Esophagus muscularis mucosa (tissue), 4 donors: ENCODE measurements at places on chromosomes 13 and 19. TPM values are rescaled to one million over a fixed set of nuclear protein-coding genes. Genes with fewer than 3 reads are reported as not detected.
A peak's percentile ranks its signal among the peaks of the same experiment; 100 is the strongest.

- H3K4me3 ChIP-seq: no peak overlapping the region
- H3K27me3 ChIP-seq: no peaks in the 10 kb centered on the region
- H3K36me3 ChIP-seq: no peaks in the 10 kb centered on the region
- H3K4me1 ChIP-seq: peaks cover 78% of the 10 kb centered on the region
- no peak for DNase-seq
- peak overlapping the region; percentile 47 for H3K27ac ChIP-seq
These were observed 6.8 kb downstream of the ELL start for GRCh38 chr19:18514800-18515682.

GRCh38 chr19:40284251-40284500, 969 bp downstream of the AKT2 start:
- H3K4me1 ChIP-seq: peaks cover 49% of the 10 kb centered on the region
- H3K27me3 ChIP-seq: no peaks in the 10 kb centered on the region
- H3K4me3 ChIP-seq: peak overlapping the region; percentile 90
- H3K27ac ChIP-seq: peak overlapping the region; percentile 97
- no peak for DNase-seq

GRCh38 chr19:33254245-33254824, 28.7 kb upstream of the SLC7A10 start:
- H3K36me3 ChIP-seq: no peaks in the 10 kb centered on the region
- no peaks in the 10 kb centered on the region for H3K4me1 ChIP-seq
- H3K27ac ChIP-seq: no peak overlapping the region

GRCh38 chr19:7534531-7535046, 928 bp upstream of the PNPLA6 start:
- peak overlapping the region; percentile 90 for H3K4me3 ChIP-seq
- peak; percentile 95 for DNase-seq
- peaks cover 19% of the 10 kb centered on the region for H3K36me3 ChIP-seq
- peaks cover 23% of the 10 kb centered on the region for H3K4me1 ChIP-seq
- peak overlapping the region; percentile 90 for H3K27ac ChIP-seq
- H3K27me3 ChIP-seq: no peaks in the 10 kb centered on the region

DNA sequence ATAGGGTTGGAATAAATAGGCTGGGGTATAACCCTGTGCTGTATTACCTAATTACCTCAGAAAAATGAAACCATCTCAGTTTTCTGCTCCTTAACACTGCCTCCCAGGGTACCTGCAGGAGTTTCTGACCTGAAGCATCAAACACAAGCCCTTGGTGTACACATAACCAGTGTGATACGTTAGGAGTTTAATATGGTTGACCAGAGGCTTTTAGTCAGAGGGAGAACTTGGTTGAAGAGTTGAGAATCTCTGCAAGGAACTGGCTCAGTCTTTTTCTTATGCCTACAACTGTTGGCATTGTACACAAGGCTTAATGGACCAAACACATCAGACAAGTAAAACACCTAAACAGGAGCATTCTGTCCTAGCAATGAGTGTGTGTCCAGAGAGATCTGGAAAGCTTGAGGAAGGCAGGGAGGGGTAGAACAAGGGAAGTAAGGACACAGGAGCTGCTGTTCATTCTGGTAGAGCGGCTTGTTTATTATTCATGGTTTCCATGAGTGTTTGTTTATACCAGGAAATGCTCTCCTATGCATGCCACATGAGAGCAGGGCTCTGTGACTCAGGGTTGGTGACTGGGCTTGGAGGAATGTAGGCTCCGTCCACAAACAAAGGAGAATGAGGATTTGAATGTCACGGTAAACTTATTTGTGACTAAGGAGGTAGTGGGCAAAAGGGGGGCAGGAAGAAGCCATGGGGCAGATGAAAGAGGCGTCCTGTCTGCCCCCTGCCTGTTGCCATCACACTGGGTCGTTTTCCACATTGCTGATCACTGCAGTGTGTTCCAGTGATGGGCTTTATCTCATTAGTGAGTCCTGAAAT, 11.9 kb upstream of the SPATA13 start:
- H3K27ac ChIP-seq: peak overlapping the region; percentile 3
- no peak for DNase-seq
- H3K27me3 ChIP-seq: no peaks in the 10 kb centered on the region
- H3K4me1 ChIP-seq: no peaks in the 10 kb centered on the region

DNA sequence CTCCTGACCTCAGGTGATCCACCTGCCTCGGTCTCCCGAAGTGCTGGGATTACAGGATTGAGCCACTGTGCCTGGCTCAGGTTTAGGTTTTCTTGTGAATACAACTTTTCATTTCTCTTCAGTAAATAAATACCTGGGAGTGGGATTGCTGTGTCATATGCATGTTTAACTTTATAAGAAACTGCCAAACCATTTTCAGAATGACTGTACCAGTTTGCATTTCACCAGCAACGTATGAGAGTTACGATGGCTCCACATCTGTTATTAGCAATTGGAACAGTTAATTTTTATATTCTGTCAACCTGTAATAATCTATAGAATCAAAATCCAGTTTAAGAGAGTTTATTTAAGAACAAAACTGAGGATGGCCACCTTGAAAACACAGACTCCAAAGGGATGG, 52.2 kb downstream of the TEX26 start:
- H3K4me3 ChIP-seq: no peak overlapping the region
- DNase-seq: peak; percentile 26
- no peaks in the 10 kb centered on the region for H3K4me1 ChIP-seq

GRCh38 chr19:7773841-7774240, 10.8 kb downstream of the CLEC4M start:
- H3K27ac ChIP-seq: no peak overlapping the region
- no peak overlapping the region for H3K4me3 ChIP-seq
- H3K36me3 ChIP-seq: no peaks in the 10 kb centered on the region
- DNase-seq: no peak

GRCh38 chr13:49146950-49147355, 73.2 kb upstream of the MLNR start:
- peaks cover 7% of the 10 kb centered on the region for H3K36me3 ChIP-seq
- no peaks in the 10 kb centered on the region for H3K4me1 ChIP-seq
- H3K27ac ChIP-seq: peak overlapping the region; percentile 23
- no peak for DNase-seq
- no peaks in the 10 kb centered on the region for H3K27me3 ChIP-seq
- H3K4me3 ChIP-seq: no peak overlapping the region

- DNase-seq: no peak
- H3K36me3 ChIP-seq: peaks cover 45% of the 10 kb centered on the region
- peak overlapping the region; percentile 38 for H3K4me3 ChIP-seq
- peaks cover 46% of the 10 kb centered on the region for H3K4me1 ChIP-seq
These were observed 3.1 kb upstream of the CTXN1 start for GRCh38 chr19:7928741-7929701.

- peaks cover 80% of the 10 kb centered on the region for H3K36me3 ChIP-seq
- no peak overlapping the region for H3K4me3 ChIP-seq
- H3K27ac ChIP-seq: no peak overlapping the region
These were observed 6.1 kb downstream of the SMG9 start for GRCh38 chr19:43748685-43749084.

GRCh38 chr13:76350399-76350798, 535.8 kb downstream of the KCTD12 start:
- H3K27ac ChIP-seq: no peak overlapping the region
- no peak for DNase-seq
- H3K4me3 ChIP-seq: no peak overlapping the region
- H3K4me1 ChIP-seq: no peaks in the 10 kb centered on the region
- no peaks in the 10 kb centered on the region for H3K27me3 ChIP-seq

- no peak overlapping the region for H3K27ac ChIP-seq
- no peak for DNase-seq
- no peak overlapping the region for H3K4me3 ChIP-seq
- peaks cover 59% of the 10 kb centered on the region for H3K4me1 ChIP-seq
- no peaks in the 10 kb centered on the region for H3K27me3 ChIP-seq
- H3K36me3 ChIP-seq: peaks cover 28% of the 10 kb centered on the region
These were observed 4.0 kb downstream of the PNKP start for GRCh38 chr19:49863254-49863934.

HSD17B14 gene
- 7.1 TPM for total RNA-seq

TBXA2R gene
- 10.0 TPM for total RNA-seq

ZNF730 gene
- not detected for total RNA-seq

KLHL1 gene
- not detected for total RNA-seq

NXNL1 gene
- total RNA-seq: not detected

TMPRSS9 gene
- total RNA-seq: not detected

ZNF468 gene
- 12.7 TPM for total RNA-seq

TNNT1 gene
- not detected for total RNA-seq

ATP7B gene
- 2.5 TPM for total RNA-seq

ZNF699 gene
- total RNA-seq: 14.2 TPM

ZNF729 gene
- total RNA-seq: not detected
